ENCODE measurements at places on chromosomes 2 and 18. TPM values are rescaled to one million over a fixed set of nuclear protein-coding genes. Genes with fewer than 3 reads are reported as not detected.

The TCF23 gene
- not detected for total RNA-seq

- H3K27ac ChIP-seq, result no peak overlapping the region
- H3K27me3 ChIP-seq, result no peaks in the 10 kb centered on the region
- DNase-seq, result no peak
- no peaks in the 10 kb centered on the region for H3K36me3 ChIP-seq
- H3K4me3 ChIP-seq, result no peak overlapping the region
Measured at GRCh38 chr2:156845806-156846558, 409.8 kb downstream of the GPD2 start.

The UGT1A8 gene
- not detected for total RNA-seq

GRCh38 chr18:49227441-49228165, 232.8 kb downstream of the DYM start:
- no peak overlapping the region for H3K4me3 ChIP-seq
- peak overlapping the region; percentile 3 for H3K27ac ChIP-seq
- peak; percentile 56 for DNase-seq
- H3K4me1 ChIP-seq, result peaks cover 16% of the 10 kb centered on the region
- H3K27me3 ChIP-seq, result no peaks in the 10 kb centered on the region

DNA sequence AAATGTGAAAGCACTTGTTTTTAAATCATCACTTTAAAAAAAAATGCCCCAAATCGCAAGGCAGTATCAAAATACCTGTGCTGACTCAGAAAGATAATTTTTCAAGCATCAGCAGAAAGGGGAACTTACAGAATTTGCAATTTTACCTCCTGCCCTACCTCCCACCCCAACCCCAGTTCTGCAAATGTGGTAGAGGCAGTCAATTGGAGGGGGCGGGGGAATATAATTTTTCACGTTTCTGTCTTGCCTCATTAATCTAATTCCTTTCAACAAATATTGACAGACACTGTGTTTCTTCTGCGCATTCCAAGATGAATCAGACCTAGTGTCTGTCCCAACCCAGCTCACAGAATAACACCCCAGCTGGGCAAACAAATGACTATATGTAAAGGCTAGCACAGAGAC, 76.8 kb downstream of the ALPK2 start:
- peaks cover 26% of the 10 kb centered on the region for H3K36me3 ChIP-seq
- peaks cover 61% of the 10 kb centered on the region for H3K4me1 ChIP-seq
- H3K27me3 ChIP-seq, result peaks cover 16% of the 10 kb centered on the region
- H3K27ac ChIP-seq, result no peak overlapping the region
- DNase-seq, result peak; percentile 58
- H3K4me3 ChIP-seq, result peak overlapping the region; percentile 21

DNA sequence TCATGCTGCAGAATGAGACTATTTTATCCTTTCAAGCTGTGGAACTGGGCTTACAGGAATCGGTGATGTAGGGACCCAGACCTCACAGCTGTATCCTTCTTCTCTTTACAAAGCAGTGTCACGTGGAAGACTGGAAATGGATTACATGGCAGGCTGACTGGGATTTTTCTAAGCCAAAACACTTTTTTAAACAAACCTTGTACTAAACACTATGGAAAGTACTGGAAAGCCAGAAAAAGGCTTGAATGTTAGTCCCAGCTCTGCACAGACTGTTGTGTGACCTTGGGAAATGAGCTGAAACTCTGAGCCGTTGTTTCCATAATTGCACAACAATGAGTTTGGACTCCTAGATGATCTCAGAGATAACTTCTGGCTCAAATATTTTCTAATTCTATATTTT, 7.6 kb upstream of the ADAM23 start:
- H3K27ac ChIP-seq, result no peak overlapping the region
- no peak for DNase-seq
- peaks cover 25% of the 10 kb centered on the region for H3K27me3 ChIP-seq
- no peak overlapping the region for H3K4me3 ChIP-seq

The MOCOS gene
- total RNA-seq, result 1.2 TPM

- no peaks in the 10 kb centered on the region for H3K27me3 ChIP-seq
- no peak overlapping the region for H3K4me3 ChIP-seq
- peaks cover 2% of the 10 kb centered on the region for H3K36me3 ChIP-seq
- DNase-seq, result no peak
- H3K27ac ChIP-seq, result no peak overlapping the region
Measured at GRCh38 chr2:239962890-239963591, 62.1 kb downstream of the NDUFA10 start.

DNA sequence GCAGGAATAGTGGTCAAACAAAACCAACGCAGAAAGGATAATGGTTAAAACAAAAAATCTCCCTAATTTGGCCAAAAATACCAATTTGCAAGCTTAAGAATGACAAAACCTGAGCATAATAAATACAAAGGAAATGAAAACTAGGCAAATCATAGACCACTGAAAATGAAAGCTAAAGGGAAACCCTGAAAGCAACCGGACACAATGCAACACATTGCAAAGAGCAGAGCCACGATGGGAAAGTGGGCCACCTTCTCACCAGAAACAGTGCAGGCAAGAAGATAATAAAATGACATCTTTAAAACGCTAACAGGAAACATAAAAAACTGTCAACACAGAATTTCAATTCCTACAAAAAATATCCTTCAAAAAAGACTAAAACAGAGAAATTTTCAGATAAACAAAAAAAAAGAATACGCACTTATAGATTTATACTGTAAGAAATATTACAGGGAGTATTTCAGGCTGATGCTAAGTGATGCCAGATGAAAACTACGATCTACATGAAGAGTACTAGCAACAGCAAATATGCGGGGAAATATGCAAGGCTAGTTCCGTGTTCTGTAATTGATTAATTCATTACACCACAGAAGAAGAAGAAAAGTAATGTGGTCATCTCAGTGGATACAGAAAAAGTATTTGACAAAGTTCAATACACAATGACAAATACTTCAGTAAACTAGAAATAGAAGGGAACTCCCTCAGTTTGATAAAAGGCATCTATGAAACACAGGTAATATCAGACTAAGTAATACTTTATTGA, 239.5 kb downstream of the L3MBTL4 start:
- H3K36me3 ChIP-seq, result no peaks in the 10 kb centered on the region
- no peak overlapping the region for H3K27ac ChIP-seq
- no peak for DNase-seq
- H3K27me3 ChIP-seq, result peaks cover 5% of the 10 kb centered on the region
- no peak overlapping the region for H3K4me3 ChIP-seq

The EVX2 gene
- not detected for total RNA-seq
